RCC 7860 (cell line): ENCODE measurements at places on chromosomes 16 and 17.

GRCh38 chr17:3718201-3718600 lies 5.5 kb upstream of the HASPIN start:
- DNase-seq: no peak

- no peak for DNase-seq
These were observed 40.1 kb downstream of the NT5M start for GRCh38 chr17:17343160-17343735.

DNA sequence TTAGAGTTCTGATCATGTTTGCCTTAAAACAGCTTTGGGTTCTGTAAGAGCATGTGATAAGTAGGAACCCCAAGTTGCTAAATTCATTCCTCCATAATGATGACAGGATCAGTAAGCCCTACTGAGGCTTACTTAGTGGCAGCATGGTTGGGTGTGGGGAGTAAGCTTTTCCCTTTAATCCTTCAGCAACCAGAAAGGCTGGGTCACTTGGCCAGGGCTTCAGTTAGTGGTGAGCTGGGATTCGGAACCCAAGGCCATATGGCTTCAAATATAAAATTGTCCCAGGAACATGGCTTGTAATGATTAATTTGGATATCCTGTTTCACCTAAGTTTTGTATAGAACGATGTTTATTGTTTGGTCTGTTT lies 850 bp downstream of the GINS3 start:
- DNase-seq: no peak

DNA sequence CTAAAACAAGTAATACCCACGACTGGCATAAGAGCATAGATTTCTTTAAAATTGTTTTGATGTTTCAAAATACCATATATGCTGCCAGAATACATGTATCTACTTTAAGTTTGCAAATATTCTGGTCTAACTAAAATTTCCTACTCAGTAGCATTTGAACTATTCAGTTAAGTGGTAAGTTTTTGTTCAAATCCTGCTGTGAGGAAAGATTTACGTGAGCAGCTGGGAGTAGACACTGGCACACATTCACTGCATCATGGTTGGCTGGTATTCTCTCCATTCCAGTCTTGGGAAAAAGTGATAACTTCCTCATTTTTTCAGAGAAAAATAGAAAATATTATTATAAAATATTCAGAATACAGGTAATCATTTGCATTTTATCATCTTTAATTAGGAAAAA lies 133.6 kb downstream of the SKAP1 start:
- DNase-seq: no peak

- DNase-seq: no peak
These were observed 174.8 kb downstream of the UTP18 start for GRCh38 chr17:51435171-51435552.

- no peak for DNase-seq
These were observed 60.4 kb downstream of the ZFHX3 start for GRCh38 chr16:72987480-72987901.

DNA sequence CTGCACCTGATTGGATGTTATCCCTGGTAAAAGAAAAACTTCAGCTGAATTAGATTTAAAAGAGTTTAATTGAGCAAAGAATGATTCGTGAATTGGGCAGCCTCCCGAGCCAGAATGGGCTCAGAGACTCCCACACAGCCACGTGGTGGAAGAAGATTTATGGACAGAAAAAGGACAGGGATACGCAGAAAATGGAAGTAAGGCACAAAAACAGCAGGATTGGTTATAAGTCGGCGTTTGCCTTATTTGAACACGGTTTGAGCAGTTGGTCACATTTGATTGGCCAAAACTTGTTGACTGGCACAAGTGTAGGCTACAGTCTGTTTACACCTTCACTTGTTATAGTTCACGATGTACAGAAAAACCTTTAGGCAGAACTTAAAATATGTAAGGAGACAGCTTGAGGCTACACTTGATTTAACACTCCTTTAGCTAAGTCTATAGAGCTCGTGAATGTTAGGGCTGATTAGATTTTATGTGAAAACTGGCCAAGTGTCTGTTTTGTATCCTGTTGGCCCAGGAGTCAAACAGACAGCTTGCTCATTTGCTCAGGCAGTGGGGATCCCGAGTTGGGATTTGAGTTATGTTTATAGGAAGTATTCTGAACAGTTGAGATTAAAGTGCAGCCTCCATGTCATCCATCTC lies 119.5 kb upstream of the SHISA6 start:
- no peak for DNase-seq

- no peak for DNase-seq
These were observed 31.7 kb upstream of the STH start for GRCh38 chr17:45967378-45967777.

DNA sequence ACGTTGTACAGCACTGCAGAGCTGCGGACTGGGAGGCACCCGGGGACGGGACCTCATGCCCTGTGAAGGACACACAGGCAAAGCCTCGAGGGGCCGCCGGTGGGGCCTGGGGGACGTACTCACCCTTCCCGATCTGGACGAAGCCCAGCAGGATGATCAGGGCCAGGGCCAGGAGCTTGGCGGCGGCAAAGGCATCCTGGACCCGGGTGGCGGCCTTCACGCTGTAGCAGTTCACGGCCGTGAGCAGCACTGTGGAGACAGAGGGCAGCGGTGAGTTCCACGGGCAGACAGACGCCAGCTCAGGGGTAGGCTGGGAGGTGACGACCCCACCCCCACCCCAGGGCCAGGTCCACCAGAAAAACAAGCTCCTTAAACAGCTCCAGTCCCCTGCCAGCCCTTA lies 17.7 kb downstream of the SLC7A5 start:
- DNase-seq: no peak

DNA sequence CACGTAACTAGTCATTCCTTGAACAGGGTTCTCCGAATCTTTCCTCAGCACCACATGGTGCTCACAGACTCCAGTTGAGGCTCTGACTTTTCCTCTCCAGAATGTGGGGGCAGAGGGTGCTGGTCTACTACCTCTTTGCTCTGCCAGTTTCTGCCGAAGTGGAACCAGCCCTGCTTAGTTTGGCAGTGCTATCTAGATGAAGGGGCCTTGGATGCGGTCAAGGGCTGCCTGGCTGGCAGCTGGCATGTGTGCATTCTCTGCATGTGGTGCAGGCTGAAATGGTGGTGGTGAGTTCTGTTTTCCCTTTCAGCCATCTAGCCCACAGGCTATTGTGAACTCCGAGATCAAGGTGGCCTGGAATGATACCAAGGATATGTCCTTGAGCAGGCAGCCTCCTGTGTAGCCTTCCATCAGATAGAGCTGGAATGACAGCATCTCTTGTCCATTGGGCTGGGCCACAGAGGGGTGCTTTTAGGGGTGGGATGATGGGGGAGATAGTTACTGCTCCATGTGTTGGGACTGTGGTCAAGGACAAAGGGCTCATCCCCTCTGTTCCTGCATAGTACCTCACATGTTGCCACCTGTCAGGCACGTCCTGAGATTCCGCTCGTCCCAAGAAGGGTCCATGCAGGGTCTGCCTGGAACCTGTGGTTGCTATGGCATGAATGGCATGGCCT lies 2.0 kb downstream of the DYNLL2 start:
- DNase-seq: no peak

GRCh38 chr16:47132308-47132707 lies 11.4 kb downstream of the NETO2 start:
- no peak for DNase-seq

- no peak for DNase-seq
These were observed 423.9 kb downstream of the WWOX start for GRCh38 chr16:78523212-78523985.

GRCh38 chr17:41629826-41630670 lies 5.7 kb upstream of the KRT17 start:
- no peak for DNase-seq

GRCh38 chr16:59411961-59412841 lies 678.1 kb upstream of the GOT2 start:
- DNase-seq: no peak

DNA sequence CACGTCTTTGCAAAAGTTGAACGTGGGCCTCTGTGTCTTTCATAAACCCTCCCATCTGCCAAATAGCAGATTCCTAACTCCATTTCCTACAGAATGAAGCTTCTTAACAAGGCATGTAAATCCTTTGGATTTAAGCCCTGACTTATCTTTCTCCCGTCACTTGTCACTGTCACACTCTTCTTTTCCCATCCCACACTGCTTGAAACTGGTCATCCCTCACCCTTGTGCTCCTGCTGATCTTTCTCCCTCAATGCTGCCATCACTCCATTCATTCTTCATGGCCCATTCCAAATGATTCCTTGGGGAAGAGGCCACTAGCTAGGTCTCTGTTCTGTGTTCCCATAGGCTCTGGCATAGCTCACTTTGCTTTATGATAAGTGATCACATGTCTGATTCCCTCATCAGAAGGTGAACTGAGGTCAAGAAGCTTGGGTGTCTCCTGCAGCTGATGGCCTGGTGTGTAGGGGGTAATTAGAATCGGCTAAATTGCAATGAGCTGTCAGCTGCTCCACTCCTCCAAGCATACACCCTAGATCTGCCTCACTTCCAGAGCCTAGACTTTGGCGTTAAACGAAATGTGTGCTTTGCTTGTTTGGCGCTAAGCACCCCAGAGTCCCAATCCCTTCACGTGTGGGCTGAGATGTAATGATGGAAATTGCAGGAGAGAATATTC lies 61.7 kb downstream of the PECAM1 start:
- DNase-seq: no peak

- peak; percentile 40 for DNase-seq
These were observed 39.6 kb downstream of the SLC39A11 start for GRCh38 chr17:73052923-73053322.

- no peak for DNase-seq
These were observed 94.2 kb upstream of the HSBP1 start for GRCh38 chr16:83713597-83713996.

DNA sequence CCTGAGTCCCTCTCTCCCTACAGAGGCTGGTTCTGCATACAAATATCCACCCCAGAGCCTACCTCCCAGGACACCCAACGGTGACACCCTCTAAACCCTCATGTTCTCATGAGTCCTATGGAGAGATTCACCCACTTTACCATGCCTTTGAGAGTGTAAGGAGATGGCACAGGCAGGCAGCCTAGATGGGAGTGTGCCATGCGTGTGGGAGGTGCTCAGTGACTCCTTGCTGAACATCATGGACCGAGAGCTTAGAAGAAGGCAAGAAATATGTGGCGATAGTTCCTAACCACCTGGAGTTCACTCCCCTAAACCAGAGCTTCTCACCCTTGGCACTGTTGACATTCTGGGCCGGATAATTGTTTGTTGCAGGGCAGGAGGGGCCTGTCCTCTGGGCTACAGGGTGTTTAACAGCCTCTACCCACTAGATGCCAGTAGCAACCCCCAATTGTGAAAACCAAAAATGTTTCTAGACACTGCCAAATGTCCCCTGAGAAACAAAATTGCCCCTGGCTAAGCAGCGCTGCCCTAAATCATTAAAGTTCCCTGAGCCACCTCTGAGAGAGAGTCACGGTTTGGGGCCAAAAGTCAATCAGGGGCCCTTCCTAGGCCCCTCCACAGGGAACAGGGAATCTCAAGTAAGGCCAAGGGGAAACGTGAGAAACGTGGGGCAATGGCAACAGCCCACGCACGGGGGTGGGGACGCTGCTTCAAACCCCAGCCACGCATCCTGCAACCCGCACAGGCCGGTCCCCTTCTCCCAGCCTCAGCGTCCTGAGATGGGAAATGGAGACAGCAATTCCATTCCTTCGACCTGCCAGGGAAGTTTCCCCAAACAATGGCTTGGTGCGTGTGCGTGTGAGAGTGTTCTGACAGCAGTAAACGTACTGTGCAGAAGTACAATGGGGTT lies 66.8 kb downstream of the C16orf78 start:
- no peak for DNase-seq

DNA sequence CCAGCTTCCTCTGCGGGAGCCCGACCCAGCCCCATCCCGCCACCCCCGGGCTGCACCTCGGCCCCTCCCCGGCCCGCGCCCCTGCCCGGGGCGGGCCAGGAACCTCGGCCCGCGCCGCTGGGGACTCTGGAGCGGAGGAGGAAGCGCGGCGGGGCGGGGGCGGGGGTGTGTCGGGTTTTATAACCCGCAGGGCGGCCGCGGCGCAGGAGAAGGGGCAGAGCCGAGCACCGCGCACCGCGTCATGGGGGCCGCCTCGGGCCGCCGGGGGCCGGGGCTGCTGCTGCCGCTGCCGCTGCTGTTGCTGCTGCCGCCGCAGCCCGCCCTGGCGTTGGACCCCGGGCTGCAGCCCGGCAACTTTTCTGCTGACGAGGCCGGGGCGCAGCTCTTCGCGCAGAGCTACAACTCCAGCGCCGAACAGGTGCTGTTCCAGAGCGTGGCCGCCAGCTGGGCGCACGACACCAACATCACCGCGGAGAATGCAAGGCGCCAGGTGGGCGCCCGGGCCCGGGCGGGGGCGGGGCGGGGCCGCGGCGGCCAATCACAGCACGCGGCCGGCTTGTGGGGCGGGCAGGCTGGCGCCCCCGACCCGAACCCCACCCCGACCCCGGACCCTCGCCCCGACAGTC lies at the start of gene ACE:
TSS of gene ACE (plus strand) at position 208 of the 626 bp plus-strand sequence. CDS start at position 242, 34 bp downstream.
- no peak for DNase-seq

- DNase-seq: peak; percentile 43
These were observed 15.4 kb upstream of the CTCF start for GRCh38 chr16:67546761-67547422.

DNA sequence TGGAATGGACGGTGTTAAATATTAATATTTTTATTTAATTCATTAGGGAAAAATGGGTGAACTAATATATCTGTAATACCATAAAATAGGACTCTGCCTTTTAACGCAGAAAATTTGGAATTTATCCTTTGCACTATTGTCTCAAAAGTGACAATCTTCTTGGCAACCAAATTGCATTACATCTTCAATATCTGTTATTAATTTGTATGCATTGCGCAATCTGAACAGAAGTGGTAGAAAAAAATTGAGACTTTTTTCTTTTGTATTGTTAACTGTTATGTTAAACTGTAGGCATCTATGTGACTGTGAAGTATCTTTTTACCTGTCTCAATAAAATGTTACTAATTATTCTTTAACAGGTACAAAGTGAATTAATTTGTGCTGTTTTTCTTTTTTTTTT lies 55.6 kb downstream of the PPM1E start:
- no peak for DNase-seq

- no peak for DNase-seq
These were observed 4.0 kb upstream of the SMTNL2 start for GRCh38 chr17:4580291-4580690.

DNA sequence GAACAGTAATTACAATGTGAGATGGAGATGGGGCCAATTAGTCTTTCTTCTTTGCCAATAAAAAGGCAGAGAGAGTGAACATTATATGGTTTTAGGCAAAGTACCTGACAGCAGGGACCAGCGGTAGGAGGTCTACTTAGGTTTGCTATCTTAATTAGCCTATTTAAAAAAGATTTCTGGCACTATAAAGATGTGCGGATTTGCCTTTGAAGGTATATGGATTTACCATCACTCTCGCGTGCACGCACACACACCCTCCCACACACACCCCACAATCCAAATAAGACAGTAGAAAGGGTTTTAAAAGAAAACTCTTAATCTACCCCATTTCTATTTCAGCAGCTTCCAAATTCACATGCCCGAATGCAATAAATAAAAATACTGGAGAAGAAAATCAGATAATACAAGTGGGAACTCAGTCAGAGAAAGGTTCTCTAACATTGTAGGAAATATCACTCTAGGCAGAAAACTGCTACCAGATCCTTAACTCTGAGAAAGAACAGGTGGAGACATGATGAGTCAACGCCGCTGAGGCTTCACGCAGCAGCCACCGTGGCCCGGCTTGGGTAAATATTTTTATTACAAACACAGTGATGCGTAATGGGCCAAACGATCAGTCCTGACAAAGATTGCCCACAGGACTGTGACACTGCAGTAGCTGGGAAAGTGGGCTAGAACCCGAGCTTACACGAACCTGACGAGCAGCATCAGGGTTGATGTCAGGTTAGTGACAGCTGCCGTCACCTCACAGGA lies 66.6 kb upstream of the AXIN2 start:
- peak; percentile 38 for DNase-seq
